ENCODE measurements at places on chromosomes 12 and 14.

DNA sequence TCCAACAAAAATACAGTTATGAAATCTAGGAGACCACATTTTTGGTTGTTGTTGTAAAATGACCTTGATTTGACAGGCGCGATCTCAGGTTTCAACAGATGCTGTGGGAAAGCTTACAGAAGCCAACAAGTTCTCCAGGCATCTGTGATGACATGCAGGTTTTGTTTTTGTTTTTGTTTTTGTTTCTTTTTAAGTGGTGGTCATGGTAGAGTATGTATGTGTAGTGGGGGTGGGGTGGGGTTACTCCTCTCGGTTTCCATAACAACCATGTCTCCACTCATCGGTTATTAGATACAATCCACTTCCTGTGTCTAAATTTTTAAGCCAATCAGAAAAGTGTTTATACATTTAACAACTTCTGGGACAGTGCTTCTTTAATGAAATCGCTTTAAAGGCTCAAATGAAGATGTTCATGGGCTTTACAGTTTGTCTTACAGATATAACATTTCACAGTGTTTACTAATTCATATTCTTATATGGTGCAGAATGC lies 199.9 kb upstream of the FOXN3 start:
- no peak for DNase-seq

- peak; percentile 40 for DNase-seq
These were observed 754 bp downstream of the ZNF605 start for GRCh38 chr12:132955094-132956010.

- no peak for DNase-seq
These were observed 66.0 kb downstream of the DNAH10 start for GRCh38 chr12:123828120-123828519.

DNA sequence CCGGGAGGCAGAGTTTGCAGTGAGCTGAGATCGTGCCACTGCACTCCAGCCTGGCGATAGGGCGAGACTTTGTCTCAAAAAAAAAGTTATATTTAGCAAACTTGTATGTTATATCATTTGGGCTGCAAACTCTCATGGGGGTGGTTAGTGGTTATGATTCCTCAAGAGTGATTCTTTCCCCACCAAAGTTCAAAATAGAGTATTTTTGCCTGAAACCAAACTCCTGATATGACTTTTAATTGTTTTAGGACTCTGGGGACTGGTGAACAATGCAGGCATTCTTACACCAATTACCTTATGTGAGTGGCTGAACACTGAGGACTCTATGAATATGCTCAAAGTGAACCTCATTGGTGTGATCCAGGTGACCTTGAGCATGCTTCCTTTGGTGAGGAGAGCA lies 18.6 kb downstream of the HSD17B6 start:
- no peak for DNase-seq

DNA sequence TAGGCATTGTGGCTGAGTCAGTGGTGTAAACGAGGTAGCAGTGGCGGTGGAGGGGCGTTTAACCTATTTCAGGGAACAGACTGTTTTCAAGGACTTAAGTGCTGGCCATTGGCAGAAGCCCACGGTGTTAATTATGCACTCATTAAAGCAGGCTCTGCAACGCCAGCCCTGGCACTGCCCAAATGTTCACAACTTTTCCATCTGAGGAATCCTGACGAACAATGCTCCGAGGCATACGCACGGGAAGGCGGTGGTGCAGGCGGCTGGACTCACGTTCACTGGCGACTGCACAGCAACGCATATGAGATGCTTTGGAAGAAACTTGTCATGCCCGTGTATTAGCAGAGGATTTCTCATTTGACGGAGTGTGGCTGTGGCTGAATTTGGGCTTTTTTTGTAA lies 70.6 kb upstream of the SLC24A4 start:
- no peak for DNase-seq

Data from left renal cortex interstitium (tissue), 4 donors.